ENCODE measurements at places on chromosomes 3 and 15.

- no peak for DNase-seq
Measured at GRCh38 chr15:45616901-45617323, 17.9 kb upstream of the SQOR start.

DNA sequence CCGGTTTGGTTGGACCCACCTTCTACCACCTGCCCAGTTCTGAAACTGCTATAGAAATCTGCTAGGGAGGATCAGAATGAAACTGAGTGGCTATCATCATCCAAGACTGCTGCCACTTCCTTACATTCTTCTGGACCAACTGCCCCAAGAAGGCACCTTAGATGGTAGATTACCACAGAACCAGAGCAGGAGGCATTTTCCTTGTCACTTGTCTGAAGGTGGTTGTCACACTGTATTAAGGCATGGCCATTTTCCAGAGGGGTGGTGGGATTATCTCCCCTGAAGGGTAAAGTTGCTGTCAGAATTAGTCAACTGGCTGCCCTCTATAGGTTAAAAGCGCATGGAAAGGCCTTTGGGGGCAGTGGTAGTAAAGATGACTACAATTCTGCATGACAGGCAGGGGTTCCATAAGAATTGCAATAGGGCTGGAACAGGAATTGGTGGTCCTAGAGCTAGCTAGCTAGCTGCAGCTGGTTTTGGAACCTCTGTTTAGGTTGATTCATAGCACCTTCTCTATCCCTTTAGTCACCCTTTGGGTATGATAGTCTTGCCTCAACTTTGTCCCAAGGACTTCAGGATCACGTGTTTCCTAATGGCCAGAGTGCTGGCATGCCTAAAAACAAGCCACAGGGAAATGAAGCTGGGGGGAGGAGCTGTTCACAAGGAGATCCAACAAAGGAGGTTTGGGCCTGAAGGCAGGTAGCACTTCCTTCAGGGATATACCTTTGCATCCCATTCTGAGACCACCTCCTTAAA is 4.8 kb upstream of the CSPG5 start:
- no peak for DNase-seq

- DNase-seq = no peak
Measured at GRCh38 chr3:71859123-71859519, 74.2 kb upstream of the PROK2 start.

GRCh38 chr3:13301286-13301987 is 118.7 kb downstream of the NUP210 start:
- DNase-seq = no peak
